Neural progenitor cell (in vitro differentiated cells): ENCODE measurements at places on chromosomes 11 and 22.

DNA sequence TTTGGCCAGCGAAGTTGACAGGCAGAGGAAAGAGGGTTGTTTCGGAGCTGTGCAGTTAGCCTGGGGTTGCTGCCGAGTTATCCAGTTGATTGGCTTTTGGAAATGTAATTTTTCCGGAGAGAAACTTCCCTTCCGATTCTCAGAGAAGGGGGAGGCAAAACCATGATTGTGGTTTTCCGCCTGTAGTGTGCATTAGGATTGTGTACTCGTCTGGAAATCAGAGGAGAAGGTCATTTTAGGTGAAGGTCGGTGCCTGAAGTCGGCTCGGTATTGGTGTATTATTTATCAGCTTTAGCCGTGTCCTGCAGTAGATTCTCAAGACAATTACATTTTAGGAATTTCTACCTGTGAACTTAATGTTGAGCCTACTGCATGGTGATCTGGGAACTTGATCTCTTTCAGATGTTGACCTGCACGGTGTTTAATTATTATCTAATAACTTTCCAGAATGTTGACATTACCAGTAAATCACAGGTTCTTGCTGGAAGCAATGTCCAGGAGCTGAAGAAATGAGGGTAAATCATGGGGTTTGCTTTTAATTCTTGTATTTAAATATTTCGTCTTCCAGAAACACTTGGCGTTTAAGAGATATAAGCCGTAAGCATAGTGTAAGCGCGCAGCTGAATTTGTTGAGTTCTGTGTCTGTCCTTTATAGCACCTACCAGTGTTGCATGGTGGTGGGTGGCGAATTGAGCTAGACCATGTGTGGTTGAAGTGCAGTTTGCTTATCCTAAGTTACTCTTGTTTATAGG, 1.3 kb downstream of the ARHGEF12 start:
- peak; percentile 16 for DNase-seq

GRCh38 chr11:132234878-132235277, 864.5 kb downstream of the NTM start:
- DNase-seq: no peak

- no peak for DNase-seq
Observed at GRCh38 chr11:111570796-111571195, 30.3 kb downstream of the LAYN start.

DNA sequence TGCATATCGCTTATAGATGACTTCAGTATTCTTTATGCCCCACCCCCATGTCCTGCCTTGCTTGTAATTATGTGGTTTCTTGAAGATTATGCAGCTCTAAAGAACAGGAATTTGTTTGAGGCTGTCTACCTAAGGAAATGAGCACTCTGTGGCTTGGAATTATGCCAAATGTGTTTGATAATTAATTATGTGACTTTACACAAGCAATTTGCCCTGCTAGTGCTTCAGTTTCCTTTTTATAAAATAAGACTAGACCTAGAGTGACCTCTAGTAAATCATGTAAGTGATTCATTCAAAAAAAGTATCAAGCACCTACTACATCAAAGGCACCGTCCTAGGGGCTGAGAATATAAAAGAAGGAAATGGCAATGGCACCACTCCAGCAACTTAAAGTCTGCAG, 491.5 kb upstream of the KIRREL3 start:
- no peak for DNase-seq

GRCh38 chr11:96869207-96869606, 479.4 kb downstream of the JRKL start:
- no peak for DNase-seq

GRCh38 chr11:111324277-111324720, 26.0 kb downstream of the POU2AF3 start:
- DNase-seq: no peak

DNA sequence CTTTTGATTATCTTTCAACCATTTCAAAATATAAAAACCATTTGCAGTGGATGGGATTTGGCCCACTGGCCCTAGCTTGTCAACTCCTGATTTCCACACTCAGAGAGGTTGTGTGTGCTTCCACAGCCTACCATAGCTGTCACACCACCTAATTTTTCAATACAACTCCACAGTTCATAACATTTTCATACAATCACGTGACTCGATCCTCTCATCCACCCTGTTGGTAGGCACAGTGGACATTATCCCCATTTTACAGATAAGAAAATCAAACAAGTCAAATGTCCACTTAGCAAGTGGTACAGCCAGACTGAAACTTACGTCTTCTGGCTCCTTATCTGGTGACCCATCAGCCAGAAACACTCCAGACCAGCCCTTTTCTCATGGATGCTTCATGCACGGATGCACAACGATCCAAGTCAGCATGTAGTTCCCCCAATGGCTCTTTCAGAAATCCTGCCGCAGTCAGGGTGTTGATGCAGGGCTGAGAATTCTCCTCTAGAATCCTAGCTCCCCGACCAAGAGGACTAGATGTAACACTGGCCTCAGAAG, 88.0 kb downstream of the ABTB2 start:
- DNase-seq: no peak

DNA sequence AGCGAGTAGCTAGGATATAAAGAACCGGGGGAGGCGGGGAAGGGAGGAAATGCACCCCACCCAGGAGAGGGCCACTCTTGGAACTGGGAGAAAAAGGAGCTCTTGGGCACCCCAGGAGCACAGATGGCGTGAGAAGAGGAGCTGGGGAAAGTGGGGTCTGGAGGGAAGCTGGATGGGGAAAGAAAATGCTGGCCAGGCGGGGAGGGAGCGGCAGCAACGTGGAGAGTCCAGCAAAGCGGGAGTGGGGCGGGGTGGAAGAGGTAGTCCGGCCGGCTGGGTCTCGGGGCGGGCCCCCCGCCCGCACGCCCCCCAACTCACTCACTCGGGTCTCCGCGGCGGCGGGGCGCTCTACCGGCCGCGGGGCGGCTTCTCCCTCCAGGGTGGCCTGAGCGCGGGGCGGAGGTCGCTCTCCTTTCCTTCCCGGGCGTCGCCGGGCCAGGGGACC, 522 bp downstream of the TOB2 start:
- peak; percentile 59 for DNase-seq

DNA sequence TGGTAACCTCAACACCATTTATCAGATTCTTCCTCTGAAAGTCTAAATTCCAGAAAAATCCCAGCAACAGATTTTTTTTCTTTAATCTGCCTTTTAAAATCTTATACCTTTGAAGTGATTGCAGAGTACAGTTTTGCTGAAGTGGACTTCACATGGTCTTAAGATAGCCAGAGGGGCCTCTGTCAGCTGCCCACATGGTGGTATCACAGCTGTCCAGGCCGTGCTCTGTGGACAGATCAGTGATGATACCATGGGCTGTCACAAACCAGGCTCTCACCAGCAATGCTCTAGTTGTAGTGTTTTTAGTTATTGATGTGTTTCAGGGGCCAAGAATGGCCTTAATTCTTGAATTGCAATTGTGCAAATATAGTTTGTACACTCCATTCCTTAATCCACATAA, 44.0 kb downstream of the PARVA start:
- DNase-seq: no peak

DNA sequence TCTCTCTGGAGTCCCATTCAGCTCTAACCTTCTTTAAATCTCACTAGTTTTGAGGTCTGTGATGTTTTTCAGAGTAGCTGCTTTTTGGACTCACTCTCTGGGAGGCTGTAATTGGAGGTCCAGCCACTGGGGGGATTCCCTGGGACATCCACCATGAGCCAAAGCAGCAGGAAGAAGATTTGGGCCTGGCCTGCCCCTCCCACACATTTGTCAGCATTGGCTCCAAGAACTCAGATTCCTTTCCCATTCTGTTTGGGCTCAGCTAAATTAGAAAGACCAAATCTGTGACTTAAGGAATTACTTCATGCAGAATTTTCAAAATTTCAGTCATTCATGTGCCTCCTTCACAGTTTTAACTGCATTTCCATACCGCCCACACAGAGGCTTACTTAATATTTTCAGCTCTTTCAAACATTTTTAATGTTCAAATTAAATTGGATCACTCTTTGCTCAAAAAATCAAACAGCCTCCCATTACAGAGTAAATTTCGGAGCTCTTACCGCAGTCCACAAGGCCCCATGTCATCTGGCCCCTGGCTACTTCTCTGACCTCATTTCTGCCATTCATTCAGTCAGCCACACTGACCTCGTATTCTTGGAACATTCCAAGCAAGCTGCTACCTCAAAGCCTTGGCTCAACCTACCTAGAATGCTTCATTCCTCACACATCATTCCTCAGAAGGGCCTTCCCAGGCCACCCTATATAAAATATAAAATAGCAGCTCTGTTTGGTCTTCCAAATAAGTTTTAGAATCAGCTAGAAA, 54.5 kb upstream of the RRAS2 start:
- peak; percentile 67 for DNase-seq
